ENCODE measurements at places on chromosomes 2 and 18.

DNA sequence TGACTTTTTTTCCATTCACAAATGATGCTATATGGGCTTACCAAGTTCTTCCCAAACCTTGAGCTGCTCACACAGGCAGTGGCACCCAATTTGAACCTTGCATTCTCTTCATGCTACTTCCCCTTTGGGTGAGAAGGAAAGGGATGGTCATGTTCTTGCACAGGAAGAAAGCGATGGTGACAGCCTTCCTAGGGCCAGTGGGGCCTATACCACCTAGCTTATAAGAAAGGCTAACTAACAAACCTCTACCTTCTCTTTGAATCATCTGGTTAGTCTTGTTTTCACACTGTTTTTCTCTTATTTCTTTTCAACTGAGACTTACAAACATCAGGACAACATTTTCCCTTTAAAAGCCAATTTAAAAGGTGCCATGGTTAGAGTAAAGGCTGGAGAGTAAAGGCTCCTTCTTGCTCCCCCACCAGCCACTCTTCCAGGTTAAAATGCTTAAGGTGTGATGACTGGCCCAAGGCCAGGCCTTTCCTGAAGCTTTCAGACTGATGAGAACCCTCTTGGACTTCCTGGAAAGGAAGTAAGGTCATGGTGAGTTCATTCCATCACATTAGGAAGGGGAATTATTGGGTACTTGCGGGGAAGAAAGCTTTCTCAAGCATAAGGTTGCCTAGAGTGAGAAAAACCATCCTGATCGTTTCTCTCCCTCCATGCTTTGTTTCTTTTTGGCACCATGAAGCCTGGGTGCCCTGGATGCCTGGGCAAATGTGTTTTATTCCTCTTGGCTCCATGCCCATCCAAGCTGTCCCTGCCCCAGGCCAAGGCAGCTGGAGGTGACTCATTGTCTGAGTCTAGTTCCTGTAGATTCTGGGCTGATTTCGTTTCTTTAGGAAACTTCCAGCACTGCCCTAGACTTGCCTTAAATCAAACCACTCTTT is 41.4 kb upstream of the ITGB6 start:
- DNase-seq: no peak

DNA sequence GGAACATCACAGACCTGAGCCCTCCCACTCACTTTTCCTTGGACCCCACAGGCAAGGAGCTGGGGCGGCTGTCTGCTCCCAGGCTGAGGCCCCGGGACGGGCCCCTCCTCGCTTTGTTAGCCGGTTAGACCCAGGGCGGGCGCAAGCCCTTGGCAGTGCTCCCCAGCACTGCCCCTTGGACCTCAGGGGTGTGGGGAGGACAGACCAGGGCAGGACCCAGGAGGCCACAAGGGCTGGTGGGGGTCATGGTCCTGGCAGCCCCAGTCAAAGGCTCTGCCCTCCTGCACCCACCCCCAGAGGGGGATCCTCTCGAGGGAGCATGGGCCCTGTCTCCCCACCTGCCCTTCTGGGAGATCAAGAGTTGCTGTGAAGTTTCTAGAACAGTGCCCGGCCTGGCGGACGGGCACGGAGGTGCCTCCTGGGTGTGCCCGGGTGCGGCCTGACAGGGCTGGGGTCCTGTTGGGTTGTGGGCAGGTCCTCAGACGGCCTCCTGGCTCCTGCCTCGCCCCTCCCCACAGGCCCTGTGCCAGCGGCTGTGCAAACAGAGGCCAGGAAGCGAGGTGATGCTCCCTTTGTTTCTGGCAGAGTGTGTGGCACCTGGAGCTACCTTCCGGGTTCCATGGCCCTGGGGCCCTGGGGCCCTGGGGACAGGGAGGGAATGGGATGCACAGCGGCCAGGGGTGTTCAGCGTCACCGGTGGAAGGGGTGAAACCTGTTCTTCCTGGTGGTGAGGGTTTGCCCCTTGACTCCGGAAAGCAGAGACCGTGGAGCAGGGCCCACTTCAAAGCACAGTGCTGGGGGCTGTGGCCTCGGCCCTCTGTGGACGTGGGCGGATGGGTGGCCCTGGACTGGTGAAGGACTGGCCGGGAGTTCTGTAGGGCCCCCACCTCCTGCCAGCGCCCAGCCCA is 2.9 kb upstream of the GAL3ST2 start:
- no peak for DNase-seq

GRCh38 chr2:193476171-193476800 is 1281.6 kb upstream of the TMEFF2 start:
- DNase-seq: no peak

GRCh38 chr2:157475722-157476390 is 32.0 kb upstream of the CYTIP start:
- no peak for DNase-seq

GRCh38 chr2:32942793-32943485 is 3.8 kb upstream of the LTBP1 start:
- DNase-seq: no peak

- no peak for DNase-seq
Measured at GRCh38 chr2:18788592-18788991, 199.2 kb upstream of the NT5C1B start.

DNA sequence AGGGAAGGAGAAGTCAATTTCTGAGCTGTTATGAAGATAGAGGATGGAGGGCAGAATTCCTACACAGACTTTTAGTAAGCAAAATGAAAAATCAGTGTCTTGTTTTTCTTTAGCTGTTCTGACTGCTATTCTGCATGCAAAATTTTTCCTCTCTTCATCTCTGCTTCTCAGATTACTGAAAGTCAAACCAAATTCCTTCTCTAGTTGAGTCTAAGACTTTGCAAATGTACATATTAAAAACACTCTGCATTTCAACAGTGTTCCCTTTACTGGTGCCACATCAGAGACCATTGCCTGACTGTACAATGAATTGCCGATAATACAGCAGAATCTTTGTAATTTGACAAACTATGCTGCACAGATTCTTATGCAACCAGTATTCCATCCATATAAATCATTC is 198.8 kb downstream of the EXOC6B start:
- DNase-seq: no peak

GRCh38 chr2:219423652-219424377 is 5.6 kb downstream of the DES start:
- DNase-seq: no peak
